ENCODE measurements at places on chromosomes 4 and X.
A peak's percentile ranks its signal among the peaks of the same experiment; 100 is the strongest.

GRCh38 chrX:152817078-152817764 lies 13.3 kb downstream of the CETN2 start:
- no peak for DNase-seq

DNA sequence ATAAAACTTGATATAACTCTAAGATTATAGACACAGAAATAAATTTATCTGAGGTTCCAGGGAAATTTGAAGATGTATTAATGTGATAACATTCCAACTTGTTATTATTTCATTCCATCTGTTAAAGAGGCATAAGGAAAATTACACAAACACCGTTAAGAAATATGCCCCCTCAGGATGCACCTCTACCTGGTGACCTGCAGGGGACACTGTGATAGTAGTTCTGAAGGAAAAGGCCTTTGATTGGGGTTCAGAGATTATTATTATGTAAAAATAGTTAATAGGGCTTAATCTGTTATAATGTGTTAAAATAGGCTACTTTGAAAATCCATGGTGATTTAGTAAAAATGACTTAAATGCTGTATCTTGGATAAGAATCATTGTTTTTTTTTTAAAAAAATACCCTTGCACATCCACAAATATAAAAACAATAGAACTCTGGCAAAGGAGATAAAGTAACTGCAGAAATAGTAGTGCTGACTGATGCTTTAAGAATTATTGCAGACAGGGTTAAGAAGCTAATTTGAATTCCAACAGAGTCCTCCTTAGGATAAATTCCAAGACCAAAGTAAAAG lies 6.1 kb upstream of the ABRAXAS1 start:
- peak; percentile 34 for DNase-seq

GRCh38 chrX:74419864-74420195 lies 1.5 kb upstream of the SLC16A2 start:
- no peak for DNase-seq

DNA sequence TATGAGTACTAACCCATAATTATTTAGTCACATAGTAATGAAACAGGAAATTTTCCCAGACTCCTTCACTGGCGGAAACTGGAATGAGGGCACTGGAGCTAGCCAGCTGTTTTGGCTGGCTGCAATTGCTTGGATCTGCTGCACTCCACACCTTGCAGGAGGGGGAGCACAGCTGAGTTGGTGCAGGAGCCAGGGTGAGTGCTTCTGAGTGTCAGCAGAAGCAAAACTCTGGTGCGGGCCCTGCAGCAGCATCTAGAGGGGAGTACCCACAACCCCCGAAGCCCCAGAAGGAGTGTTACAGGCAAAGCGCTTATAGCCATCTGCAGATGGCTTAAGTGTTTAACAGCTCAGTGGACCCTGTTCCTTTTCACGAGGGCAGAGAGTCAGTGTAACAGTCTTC lies 96.1 kb downstream of the RPA4 start:
- DNase-seq: no peak

DNA sequence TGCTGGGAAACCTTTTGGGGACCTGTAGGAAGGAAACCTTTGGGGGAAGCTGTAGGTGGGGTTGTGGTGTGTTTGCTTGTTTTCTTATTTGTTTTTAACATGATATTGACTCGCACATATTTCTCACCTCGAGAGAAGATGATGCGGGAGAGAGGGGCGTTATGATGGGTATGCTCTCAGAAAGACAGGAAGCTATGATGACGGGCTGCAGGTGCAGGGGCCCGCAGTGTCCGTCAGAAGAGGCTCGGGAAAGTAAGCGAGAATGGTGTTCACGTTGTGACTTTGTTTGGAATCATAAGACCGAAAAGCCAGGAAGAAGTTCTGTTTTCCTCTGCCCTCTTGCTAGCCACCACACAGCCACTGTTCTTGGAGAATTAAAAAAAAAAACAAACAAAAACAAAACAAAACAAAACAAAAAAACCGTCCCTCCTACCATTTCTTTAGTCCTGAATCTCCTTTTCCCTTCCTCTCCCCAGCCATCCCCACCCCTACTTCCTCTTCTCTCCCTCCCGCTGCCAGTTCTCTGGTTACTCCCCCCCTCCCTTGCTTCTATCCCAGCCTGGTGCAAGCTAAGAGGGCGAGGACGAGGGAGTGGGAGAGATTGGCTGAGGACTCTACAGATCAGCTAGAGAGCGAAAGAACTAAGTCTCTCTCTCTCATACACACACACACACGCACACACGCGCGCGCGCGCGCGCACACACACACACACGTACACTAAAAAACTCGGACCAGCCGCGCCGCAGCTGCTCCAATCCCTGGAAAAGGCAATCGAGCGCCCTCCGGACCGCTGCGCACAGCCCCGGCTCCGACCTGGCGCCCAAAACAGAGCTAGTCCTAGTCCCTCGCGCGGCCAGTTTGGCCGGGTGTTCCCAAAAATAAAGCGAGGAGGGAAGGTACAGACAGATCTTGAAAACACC lies at the start of gene BMP3:
Gene BMP3, plus strand, starts transcription at position 648 of the 920 bp plus-strand sequence. CDS start 577 bp downstream, outside the sequence.
- no peak for DNase-seq

DNA sequence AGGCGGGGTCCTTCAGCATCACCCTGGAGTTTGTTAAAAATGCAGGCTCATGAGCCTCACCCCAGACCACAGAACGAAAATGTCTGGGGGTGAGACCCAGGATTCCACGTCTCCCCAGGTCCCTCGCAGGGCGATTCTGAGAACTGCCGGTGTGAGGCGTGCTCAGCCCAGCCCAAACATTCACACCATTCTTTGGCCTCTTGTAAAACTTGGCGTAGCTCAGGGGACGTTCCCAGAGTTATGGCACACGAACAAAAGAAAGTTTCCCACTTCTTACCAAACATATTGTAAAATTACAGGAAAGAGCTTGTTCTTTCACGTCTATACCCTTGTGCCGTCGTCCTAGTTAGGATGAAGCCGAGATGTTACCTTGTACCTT lies 12.9 kb downstream of the CD99 start:
- DNase-seq: no peak

- no peak for DNase-seq
Observed at GRCh38 chr4:110837896-110838450, 215.1 kb upstream of the PITX2 start.

DNA sequence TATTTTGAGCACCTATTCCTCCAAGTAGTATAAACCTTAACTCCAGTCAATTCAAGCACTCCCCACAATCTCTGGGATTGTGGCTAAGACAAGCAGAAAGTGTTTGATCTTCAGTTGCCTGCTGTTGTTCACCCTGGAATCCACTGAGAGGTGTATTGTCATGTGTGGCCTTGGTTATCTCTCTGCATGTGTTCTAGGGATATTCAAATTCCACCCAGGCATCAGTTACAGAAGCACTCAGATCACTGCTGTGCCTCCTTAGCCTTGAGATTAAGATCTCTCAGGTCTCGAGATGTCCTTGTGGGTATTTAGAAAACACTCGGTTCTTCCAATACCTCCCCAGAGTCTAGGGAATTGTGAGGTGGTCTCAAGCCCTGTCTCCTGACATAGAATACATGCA lies 213.3 kb downstream of the SMARCA1 start:
- DNase-seq: no peak

DNA sequence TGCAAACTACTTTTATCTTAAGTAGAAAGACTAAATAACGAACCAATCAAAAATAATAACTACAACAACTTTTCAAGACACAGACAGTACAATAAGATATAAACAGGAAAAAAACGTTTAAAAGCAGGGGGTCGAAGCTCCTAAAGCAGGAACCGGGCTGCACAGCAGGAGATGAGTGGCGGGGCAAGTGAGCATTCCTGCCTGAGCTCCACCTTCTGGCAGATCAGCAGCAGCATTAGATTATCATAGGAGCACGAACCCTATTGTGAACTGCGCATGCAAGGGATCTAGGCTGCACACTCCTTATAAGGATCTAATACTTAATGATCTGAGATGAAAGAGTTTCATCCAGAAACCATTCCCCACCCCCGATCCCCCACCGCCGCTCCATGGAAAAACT lies 146.2 kb downstream of the TEX11 start:
- DNase-seq: no peak

GRCh38 chrX:78024349-78025059 lies 55.1 kb upstream of the PGAM4 start:
- peak; percentile 41 for DNase-seq

DNA sequence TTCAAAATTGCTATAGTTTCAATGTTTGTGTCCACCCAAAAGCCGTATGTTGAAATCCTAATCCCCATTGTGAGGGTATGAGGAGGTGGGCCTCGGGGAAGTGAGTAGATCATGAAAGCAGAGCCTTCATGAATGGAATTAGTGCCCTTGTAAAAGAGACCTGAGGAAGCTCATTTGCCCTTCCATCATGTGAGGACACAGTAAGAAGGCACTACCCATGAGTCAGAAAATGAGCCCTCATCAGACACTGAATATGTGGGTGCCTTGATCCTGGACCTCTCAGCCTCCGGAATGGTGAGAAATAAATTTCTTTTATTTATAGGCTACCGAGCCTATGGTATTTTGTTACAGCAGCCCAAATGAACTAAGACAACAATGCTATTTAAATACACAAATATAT lies 57.7 kb upstream of the EFHC2 start:
- no peak for DNase-seq

DNA sequence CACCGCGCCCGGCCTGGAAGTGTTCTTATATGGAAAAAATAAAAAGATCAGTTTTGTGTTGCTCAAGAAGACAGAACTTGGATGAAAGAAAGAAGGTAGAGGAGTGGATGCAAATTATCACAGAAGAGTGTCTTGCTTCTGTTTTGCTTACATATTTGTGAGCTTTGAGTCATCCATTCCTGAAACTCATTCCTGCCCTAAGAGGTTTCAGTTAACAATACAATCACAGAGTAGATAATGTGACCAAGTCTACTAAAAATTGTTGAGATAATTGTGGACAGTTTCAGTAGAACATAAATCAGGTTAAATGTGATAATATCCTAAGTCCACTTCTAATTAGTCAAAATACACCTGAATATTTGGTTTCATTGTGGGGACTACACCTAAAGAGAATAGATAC lies 26.4 kb upstream of the LRCH2 start:
- no peak for DNase-seq

DNA sequence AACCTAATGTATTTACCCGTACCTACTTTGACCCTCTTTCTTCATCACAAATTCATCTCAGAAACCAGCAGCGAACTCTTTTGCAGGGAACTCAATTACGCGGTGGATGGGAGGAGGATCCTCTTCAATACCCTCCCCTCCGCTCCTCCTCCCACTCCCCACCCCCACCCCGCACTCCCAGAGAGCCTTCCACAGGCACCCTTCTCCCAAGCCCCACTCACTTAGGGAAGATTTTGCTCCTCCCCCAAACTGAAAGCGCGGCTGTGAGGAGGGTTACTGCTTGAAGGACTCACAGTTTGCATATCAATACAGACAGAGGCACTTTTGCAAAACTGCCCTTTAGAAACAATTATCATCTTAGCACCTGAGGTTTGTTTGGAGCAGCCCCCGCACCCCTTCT lies 960 bp upstream of the IL1RAPL1 start:
- DNase-seq: no peak

Measured in CD4-positive, alpha-beta T cell treated with Interleukin-6 at 100 ng/mL for 8 hours (primary cell).